ENCODE measurements at places on chromosomes 11 and 22. TPM values are rescaled to one million over a fixed set of nuclear protein-coding genes. Genes with fewer than 3 reads are reported as not detected.

DNA sequence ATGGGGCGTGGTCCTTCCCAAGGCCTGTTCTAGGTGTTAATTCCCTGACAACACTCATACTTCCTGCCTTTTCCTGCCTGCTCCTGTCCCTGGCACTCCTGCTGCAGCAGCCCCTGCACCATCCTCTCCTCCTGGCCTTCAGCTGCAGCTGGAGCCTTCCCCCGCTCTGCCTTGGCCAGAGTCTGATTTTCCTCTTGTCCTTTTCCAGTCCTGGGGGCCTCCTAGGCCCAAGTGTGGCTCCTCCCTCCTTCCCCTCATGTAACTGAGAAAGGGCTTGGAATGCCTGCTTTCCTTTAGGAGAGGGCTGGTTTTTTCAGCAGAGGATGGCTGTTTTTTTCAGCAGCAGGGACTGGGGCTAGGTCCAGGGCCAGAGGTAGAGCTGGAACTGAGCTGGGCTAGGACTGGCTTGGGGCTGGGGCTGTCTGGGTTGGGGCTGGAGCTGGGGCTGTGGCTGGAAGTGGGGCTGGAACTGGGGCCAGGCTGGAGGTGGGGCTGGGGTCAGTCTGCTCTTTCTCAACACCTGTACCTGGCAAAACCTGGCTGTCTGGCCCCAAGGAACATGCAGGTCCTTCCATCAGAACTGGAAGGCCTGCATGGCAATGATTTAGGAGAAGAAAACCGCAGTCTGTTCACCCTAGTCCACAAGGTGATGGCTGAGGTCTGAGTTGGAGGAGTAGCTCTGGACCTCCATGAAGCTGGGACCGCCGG lies 23.6 kb downstream of the ZC3H7B start:
- DNase-seq, result no peak

DNA sequence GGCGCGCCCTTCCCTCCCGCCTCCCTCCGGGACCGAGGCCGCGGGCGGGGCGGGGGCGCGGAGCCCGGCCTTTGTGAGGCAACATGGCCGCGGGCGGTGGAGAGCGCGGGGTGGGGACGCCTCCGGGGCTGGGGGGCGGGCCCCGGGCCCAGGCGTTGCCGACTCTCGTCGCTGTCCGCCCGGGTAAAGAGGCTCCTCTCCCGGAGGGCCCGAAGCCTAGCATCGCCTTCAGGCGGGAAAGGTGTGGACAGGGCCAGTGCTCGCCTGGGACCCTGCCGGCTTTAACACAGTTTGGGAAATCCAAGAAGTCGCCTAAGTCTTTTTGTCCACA lies 369 bp downstream of the DGCR8 start:
- DNase-seq, result peak; percentile 72

GRCh38 chr22:17999851-18000250 lies 24.5 kb downstream of the MICAL3 start:
- DNase-seq, result no peak

- DNase-seq, result no peak
Measured at GRCh38 chr11:69301455-69302401, 7.8 kb downstream of the MYEOV start.

TEX12 gene
- not detected for polyA plus RNA-seq

RFPL3 gene
- 0.21 TPM for polyA plus RNA-seq

Data from pancreas (tissue), 10 donors.